Stimulated activated CD8-positive, alpha-beta memory T cell treated with anti-CD3 and anti-CD28 coated beads, Interleukin-15, amount 100 ng/mL, for 1 hour (primary cell): ENCODE measurements at places on chromosomes 6 and 20.

DNA sequence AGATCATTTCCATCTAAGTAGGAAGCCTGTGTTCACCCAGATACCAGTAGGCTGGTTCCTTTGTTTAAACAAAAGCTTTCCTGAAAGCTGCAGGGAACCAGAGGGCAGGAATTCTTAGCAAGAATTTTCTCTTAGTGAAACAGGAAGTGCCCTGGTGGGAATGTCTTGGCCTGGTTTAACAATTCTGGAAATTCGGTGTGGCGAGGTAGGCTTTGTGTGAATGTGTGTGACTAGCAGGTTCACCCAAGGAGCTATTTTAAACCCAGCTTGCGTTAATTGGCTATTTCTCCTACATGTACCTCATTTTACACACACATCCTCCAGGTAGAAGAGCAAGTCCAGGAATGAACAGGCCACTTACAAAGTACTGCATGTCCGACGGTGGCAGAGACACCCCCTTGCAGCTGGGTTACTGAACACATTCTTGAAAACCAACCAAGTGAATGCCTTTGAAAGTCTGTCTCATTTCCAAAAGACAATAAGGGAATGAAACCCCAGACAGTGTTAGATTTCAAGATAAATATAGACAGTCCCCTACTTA, 64.6 kb downstream of the GFOD1 start:
- DNase-seq, result no peak

DNA sequence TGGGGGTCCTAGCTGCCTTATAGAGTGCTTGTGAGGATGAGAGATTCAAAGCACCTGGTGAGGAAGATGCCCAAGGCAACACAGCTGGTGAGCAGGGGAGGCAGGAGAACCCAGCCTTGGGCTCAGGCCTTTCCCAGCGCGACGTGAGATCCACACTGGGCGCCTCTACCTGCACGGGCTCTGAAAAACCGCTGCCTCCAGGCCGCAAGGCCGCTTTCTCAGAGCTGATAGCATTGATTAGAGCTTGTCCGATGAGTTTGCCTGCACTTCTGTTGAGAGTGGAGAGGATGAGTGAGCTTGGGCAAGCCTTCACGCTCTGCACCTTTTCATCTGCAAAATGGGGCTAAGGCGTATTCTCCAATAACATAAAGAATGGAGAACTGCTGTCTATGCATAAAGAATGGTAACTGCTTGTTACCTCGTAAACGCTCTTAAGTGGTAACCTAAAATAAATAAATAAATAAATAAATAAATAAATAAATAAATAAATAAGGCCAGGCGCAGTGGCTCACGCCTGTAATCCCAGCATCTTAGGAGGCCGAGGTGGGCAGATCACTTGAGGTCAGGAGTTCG, 916 bp downstream of the PABPC1L start:
- no peak for DNase-seq

GRCh38 chr6:4021133-4021853, 57.6 kb downstream of the FAM217A start:
- peak; percentile 70 for DNase-seq

GRCh38 chr20:17541596-17541995, 10.4 kb upstream of the BFSP1 start:
- DNase-seq, result no peak

DNA sequence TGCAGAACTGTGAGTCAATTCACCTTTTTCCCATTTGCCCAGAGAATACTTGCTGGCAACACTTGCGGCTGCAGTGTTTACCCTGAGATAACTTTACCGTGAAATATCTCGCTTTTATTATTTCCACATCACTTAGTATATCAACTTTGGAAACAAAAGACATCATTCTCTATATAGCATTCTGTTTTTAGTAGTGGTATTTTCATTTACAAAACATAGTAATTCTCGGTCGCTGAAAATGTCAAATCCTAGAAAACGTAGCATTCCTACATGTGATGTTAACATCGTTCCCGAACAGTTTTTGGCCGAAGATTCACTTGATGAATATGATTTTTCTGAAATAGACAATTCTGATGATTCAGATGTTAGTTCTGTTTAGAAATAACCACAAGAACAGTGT, 52.0 kb downstream of the NHLRC1 start:
- no peak for DNase-seq
